KBM-7 (cell line): ENCODE measurements at places on chromosomes 13 and 19.

GRCh38 chr19:44879309-44880065 is 11.6 kb upstream of the TOMM40 start:
- DNase-seq: no peak

DNA sequence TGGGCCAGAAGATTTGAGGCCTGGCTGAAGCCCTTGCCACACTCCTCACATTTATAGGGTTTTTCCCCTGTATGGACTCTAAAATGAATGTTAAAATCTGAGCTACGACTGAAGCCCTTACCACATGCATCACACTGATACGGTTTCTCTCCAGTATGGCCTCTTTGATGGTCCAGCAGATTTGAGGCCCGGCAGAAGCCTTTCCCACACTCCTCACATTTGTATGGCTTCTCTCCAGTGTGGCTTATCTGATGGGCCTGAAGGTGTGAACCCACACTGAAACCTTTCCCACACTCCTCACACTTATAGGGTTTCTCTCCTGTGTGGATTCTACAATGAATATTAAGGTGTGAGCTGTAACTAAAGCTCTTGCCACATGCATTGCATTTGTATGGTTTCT is 21.0 kb downstream of the ZNF45 start:
- DNase-seq: no peak

DNA sequence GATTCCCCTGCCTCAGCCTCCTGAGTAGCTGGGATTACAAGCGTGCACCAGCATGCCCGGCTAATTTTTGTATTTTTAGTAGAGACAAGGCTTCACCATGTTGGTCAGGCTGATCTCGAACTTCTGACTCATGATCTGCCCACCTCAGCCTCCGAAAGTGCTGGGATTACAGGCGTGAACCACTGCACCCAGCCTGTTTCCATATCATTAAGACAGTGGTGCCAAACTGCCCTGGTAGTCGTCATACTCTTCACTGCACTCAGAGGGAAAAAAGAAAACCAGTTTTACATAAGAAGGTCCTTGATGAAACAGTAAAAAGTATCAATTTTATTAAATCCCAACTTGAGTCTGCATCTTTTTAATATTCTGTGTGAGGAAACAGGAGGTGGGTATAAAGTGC is 14.9 kb downstream of the CDADC1 start:
- DNase-seq: no peak

DNA sequence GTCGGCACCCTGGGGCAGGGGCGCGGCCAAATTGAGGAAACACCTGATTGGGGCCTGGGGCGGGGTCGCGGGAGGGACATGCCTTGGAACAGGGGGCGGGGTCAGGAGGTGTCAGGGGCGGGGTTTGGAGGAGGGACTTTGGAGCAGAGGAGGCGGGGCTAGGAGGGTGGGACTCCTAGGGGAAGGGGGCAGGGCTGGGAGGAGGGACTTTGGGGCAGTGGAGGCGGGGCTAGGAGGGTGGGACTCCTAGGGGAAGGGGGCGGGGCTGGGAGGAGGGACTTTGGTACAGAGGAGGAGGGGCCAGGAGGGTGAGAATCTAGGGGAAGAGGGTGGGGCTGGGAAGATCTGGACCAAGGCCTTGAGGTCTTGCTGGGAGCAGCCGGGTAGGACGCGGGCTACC is 21.9 kb downstream of the GRIN2D start:
- DNase-seq: peak; percentile 15

GRCh38 chr19:6865849-6866248 is 21.5 kb upstream of the ADGRE1 start:
- DNase-seq: no peak

DNA sequence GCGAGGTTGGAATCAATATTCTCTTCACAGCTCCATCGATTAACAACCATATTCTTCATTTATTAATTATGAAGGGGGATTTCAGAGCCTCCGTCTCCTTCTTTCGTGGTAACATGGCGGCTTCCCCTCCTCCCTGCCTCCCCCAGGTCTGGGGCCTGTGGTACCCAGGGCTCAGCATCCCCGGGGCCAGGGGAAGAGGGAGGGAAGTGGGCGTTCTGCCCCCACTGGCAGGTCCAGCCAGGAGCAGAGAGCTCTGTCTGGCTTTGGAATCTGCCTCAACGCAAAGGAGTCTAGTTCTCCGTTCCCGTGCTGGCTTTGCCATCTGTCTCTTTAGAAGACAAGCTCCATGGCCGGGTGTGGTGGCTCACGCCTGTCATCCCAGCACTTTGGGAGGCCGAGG is 37.8 kb upstream of the ONECUT3 start:
- no peak for DNase-seq

DNA sequence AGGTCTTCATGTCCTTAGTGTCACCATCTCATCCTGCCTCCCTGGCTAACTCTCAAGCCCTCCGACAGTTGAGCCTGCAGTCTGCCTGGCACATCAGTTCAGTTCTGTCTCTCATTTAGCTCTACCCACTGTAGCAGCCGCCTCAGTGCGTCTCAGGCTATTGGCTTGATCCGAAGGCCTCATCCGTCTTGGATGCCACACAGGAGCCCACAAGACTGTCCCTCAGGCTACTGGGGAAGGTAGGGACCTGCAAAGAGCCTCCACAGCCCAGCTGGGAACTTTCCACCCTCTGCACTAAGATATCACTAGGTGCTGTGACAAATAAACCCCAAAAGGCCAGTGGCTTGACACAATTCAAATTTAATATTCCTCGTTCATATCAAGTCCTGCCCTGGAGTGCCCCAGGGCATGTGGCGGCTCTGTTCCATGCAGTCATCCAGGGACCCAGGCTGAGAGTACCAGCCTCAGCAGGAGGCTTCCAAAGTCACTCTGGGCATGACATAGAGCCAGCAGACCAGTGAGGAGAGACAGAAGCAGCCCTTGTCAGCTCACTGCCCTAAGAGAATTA is 5.7 kb downstream of the VSTM2B start:
- DNase-seq: no peak

GRCh38 chr13:21529146-21529893 is 70.2 kb upstream of the ZDHHC20 start:
- DNase-seq: no peak

- DNase-seq: no peak
Observed at GRCh38 chr13:107209824-107210722, 642.1 kb upstream of the ARGLU1 start.

DNA sequence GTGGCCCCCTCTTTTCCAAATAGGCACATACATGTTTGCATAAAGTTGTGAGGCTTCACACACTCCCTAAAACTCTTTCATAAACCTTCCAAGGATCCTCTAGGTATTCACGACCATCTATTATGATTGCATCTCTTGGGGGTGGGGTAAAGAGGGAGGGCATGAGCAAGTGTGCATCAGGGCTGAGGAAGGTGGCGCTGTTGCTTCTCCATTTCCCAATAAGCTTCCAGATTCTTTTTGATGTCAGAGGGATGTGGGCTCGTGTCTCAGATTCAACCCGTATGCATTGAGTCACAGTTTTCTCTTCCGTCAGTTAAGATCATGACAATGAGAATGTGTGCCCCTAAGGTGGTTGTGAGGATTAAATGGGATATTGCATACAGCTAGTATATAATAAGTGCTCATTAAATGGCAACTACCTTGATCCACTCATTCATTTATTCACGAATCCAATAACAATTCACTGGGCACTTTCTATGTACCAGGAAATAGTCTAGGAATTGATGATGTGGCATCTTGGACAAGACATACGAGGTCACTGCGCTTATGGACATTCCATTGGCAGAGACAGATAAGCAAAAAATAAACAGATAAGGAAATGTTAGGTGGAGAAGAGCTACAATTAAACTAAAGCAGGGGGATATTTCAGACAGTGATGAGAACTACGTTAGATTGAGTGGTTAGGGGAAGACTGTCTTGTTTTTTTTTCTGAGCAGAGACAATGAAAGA is 10.3 kb downstream of the CYP2B6 start:
- peak; percentile 7 for DNase-seq

DNA sequence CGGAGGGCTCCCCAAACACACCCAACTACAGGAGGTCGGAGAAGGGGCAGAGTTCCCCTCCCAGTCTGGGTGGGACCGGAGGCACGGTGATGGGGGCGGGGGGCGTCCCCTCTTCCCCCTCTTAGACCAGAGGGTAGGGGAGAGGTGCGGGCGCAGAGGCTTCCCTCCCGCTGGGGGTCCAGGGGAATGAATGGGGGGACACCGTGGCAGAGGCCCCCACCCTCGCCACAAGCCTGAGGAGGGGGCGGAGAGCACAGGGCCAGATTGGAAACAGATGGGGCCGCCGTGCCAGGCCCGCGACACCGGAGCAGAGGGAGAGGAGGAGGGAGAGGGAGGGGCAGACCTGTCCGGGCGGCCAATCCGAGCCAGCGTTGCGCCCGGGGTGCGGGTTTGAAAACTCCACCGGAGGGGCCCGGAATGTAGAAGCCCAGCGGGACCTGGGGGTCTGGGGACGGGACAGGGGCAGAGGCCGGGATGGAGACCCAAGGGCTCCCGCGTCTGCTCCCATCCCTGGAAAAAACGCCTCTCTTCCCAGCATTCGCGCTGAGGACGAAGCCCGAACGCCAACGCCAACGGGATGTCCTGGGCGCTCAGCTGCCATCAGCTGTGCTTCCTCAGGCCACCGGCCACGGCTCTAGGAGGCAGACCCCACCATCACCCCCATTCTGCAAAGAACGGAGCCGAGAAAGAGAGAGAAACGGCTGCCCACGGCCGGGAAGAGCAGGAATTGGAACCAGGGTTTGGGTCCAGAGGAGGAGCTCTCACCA is 46.8 kb downstream of the PTPRS start:
- DNase-seq: no peak

- DNase-seq: no peak
Observed at GRCh38 chr13:78657699-78658629, 991 bp downstream of the OBI1 start.

- no peak for DNase-seq
Observed at GRCh38 chr19:4391306-4391693, 9.0 kb downstream of the SH3GL1 start.

- no peak for DNase-seq
Observed at GRCh38 chr13:98528663-98529064, 48.2 kb downstream of the STK24 start.

DNA sequence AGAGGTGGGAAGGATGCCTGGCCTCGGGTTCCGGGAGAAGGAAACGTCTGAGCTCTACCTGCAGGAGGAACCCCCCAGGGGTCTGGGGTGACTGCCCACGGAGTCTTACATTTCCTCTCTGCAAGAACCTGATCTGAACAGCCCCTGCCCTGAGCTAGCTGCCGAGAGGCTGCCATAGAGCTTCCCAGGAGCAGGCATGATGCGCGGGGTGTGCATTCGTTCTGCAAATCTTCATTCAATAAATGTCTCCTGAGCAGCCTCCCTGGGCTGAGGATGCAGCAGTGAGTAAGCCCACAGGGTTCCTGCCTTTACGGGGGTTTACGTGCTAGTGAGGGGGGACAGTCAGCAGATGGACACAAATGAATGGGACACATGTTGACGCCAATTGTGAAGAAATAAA is 1.5 kb upstream of the SHISA7 start:
- no peak for DNase-seq

GRCh38 chr13:95224064-95224463 is 77.2 kb downstream of the ABCC4 start:
- DNase-seq: no peak

DNA sequence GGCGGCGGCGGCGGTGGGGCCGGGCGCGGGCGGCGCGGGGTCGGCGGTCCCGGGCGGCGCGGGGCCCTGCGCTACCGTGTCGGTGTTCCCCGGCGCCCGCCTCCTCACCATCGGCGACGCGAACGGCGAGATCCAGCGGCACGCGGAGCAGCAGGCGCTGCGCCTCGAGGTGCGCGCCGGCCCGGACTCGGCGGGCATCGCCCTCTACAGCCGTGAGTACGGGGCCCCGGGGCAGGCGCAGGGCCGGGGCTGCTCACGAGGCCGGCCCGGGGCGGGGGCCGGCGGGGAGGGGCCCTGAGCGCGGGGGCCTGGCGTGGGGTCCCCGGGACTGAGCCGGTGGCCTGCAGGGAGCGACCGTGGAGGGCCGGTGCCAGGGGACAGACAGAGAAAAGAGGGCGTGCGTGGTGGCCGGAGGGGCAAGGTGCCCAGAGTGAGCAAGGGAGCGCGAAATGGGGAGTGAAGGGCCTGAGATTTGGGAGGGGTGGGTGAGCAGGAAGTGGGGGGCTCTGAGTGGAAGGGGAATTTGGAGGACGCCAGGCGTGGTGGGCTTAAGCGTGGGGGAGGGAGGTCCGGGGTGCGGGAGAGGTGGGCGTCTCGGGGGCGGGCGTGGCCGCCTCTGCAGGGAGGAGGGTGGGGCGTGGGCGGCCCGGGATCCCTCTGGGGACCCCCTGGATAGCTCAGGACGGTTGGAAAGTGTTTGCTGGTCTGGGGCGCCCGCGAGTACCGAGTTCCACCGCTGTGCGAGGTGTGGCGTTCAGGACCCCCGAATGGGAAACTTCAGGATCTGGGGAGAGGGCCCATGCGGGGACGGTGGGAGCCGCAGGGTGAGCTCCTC is 575 bp downstream of the CARM1 start:
- no peak for DNase-seq

DNA sequence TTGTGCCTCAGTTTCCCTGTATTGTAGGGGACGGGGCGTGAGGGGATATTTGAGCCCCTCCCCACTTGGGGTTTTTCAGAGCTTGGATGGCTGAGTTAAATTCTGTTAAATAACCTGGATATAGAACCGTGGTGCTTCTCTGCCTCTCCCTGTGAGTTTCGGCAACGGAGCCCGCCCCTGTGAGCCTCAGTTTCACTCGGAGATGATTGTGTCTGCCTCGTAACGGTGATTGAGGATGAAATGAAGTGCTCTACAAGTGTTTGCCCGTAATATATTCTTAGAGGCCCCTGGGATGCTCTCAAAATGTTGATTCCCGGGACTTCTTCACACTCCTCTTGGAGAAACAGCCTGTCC is 509 bp downstream of the KXD1 start:
- DNase-seq: no peak

DNA sequence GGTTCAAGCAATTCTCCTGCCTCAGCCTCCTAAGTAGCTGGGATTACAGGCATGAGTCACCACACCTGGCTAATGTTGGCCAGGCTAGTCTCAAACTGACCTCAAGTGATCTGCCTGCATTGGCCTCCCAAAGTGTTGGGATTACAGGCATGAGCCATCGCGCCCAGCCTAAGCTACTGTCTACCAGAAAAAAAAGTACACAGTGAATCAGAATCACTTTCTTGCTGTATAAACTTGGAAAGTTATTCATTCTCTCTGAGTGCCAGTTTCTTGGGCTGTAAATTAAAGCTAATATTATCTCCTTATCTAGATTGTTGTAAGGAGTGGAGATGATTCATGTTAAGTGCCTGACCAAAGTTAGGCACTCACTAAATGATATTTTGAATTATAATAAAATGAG is 242.8 kb downstream of the ENOX1 start:
- no peak for DNase-seq

GRCh38 chr19:23914402-23915286 is at the start of gene ZNF726:
ZNF726 (plus strand) TSS chr19:23914886; CDS start chr19:23914995, 109 bp downstream.
- peak; percentile 95 for DNase-seq

DNA sequence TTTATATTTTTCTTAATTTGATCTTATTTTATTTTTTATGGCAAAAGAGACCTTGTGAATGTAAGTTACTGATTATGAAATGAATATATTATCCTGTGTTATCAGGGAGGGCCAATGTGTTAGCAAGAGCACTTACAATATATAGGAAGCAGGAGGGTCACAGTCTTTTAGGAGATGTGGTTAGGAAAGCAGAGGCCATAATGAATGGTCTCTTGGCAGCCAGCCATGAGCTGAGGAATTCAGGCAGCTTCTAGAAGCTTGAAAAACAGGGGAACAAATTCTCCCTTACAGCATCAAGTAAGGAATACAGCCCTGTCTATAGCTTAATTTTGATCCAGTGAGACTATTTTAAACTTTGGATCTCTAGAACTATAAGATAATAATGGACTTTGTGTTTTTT is 2374.6 kb downstream of the PCDH9 start:
- peak; percentile 62 for DNase-seq
